CD4-positive, alpha-beta T cell treated with Interleukin-17A for 4 hours (primary cell): ENCODE measurements at places on chromosomes 5 and 9.

DNA sequence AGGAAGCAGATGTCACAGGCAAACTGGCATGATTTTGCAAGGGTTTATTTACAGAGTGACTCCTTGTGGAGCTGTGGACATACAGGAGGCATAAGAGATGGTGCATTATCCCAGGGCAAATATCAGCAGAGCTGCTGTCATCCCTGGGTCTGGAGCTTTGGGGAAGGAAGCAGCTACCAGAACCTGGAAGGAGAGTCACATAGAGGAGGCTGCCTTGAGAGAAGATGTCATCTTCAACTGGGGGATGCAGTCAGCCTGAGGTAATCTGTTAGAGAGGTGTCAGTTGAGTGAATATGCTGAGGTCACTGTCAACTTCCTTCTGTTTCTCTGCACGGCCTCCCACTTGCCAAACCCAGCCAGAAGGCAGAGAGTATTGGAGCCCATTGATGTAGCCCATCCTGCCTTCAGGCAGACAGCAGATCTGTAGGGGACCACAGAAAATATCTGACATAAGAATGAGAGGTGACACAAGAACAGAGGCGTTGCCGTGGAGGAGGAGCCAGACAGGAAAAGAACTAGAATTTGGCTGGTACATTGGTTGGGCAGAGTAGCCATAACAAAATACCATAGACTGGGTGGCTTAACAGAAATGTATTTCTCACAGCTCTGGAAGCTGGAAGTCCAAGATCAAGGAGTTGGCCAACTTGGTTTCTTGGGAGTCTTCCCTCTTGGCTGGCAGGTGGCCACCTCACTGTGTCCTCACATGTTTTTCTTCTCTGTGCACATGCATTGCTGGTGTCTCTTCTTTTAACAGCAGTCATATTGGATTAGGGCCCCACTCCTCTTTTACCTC lies 102.8 kb downstream of the SNX18 start:
- no peak for DNase-seq

DNA sequence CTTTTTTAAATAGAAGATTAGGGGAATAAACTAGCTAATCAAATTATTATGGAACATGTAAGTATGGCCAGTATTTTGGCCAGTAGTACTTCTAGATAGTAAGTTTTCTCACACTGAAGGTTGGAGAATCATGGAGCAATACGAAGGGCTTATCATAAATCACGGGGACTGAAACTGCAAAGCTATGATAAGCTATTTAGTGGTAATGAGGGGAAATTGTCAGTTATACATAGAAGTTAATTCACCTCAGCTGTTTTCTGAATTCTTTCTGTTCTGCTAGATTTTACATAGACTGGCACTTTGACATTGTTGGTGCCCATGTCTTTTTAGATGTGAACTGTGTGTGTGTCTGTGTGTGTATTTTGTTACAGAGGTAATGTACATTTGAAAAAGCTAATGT lies 34.5 kb upstream of the FAM151B start:
- DNase-seq = no peak

DNA sequence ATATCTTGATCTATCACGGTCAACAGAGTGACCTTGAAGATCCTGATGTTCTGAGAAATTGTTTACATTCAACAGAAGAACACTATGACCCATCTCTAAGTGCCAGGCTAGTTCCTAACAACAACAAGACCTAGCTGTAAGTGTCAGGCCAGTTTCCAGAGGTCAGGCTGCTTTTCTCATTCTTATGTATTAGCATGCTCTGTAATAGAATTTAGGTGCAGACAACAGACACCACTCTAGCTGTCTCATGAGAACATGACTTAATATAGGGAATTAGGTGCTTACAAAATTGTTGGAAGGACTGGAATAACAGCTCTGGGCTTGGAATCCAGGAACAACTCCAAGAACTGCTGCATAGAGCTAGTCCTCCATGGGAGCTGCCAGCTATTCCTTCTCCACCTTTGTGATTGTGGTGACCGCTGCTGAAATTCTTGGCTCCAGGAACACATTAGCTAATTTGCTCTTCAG lies 138.7 kb downstream of the SNX18 start:
- no peak for DNase-seq

- no peak for DNase-seq
Observed at GRCh38 chr5:96320797-96321196, 112.3 kb downstream of the PCSK1 start.

- no peak for DNase-seq
Observed at GRCh38 chr5:168048486-168048885, 243.0 kb upstream of the WWC1 start.

DNA sequence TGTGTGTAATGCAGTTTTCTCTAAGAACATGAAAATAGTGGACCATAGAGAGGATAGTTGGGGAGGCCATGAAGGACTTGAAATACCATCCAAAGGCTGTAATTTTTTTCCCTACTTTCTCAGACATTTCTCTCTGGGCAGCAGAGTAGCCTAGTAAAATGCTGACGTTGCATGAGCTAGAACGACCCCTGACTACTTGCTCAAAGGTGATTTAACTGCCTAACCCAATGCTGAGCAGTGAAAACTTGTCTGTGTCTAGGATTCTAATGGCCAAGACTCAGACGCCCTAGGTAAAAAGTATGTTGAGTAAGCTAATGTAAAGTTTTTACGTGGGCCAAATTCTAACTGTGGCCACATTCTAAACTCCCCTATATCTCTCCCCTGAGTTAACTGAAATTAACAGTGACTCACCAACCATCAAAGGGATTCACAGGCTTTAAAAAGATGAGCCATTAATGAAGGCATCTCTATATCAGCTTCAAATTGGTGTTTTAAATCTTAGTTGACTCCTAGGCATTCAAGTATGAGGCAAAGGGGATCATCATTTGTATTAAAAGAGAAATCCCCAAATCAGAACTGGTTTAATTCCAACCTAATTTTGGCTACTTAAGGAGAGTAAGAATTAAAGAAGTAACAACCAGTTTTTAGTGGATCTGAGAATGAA lies 121.0 kb upstream of the GAS1 start:
- DNase-seq = no peak

DNA sequence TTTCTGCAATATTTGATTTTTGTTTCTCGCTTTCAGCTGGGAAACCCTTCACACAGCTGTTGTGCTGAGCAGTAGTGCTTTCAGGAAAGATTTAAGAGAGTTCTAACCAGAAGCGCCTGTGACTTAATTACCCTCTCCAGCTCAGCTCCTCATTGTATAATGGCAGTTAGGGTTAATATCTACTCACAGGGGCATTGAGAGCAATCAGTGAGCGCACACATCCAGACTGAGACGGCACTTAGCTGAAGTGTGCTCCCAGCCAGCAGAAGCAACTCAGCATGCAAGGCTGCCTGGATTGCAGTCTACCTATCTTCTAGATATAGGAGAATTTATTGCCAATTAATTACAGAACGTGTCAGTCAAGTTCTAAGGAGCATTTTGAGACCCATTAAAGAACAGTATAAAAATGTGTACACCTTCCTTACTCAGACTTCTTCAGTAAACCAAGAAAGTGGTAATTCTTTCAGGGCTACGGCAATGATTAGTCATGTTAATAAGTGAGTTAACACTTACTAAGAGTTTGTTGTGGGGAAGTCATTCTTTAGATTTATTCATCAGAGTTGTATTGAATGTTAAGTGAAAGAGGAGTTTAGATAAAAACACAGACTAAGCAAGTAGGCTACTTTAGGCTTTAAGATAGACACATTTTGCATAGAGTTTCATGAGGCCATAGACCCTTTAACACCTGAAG lies 111.7 kb upstream of the PCAT7 start:
- DNase-seq = no peak

DNA sequence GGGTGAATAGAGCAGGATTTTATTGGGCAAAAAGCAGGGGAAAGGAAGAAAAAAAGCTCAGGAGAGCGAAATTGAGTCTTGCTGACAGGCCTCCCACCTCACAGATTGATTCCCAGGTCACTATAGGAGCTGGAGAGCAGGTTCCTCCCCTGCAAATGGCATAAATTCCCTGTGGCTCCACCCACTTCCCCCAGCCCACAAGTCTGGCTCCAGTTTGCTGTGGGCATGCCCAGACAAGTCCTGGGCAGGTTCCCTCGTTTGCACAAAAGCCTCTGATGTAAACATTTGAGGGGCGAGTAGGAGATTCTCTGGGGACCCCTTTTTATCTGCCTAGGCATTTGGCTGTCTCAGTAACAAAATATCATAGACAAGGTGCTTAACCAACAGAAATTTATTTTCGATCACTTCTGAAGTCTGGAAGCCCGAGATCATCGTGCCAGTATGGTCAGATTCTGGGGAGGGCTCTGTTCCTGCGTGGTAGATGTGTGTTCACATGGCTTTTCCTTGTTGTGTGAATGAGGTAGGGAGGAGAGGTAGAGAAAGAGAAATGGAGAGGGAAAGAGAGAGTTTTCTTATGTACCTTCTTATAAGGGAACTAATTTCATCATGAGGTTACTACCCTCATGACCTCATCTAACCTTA lies 614.5 kb downstream of the MAT2B start:
- no peak for DNase-seq

GRCh38 chr5:6419340-6419852 lies 29.3 kb upstream of the UBE2QL1 start:
- no peak for DNase-seq

GRCh38 chr5:139755892-139756671 lies 39.5 kb upstream of the PSD2 start:
- peak; percentile 19 for DNase-seq

- DNase-seq = no peak
Observed at GRCh38 chr9:75017378-75017777, 10.7 kb downstream of the CARNMT1 start.

GRCh38 chr9:108099854-108100253 lies 610.3 kb upstream of the KLF4 start:
- DNase-seq = no peak

GRCh38 chr5:123482258-123482657 lies 29.7 kb upstream of the CSNK1G3 start:
- no peak for DNase-seq

DNA sequence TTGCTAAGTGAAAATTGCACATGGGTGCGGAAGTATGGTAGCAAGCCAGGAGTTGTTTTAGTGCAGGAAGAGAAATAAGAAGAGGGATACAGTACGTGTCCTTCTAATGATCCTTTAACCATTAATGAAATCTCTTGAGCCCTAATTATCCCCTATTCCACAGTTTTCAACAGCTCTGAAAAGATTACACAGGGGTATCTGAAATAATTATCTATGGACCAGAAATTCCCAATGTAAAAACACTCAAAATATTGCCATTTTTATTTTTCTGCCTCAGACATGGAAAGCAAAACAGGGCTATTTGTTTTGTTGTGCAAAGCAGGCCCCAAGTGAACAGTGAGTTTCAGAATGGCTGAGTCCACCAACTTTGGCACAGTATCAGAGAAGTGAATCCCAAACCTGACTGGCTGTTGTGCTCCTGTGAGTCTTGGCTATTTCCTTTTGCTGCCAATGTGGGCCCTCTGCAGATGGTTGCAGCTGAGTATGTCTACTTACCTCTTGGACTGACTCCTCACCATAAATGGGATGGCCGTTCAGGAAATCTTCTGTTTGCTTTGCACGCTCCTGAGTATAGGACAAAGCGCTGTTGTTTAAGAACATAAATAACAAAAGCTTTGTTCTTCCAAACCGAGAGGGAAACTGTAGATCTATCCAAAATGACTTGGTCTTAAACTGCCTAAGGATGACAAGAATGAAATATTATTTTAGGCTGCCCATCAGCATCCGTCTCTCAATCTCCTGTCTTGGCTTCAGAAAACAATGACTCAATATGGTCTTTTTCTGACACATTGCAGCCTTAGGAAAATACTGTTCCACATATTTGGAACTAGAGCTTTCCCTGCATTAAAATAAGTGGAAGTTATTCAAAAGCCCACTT lies 204.1 kb downstream of the DEPDC1B start:
- DNase-seq = no peak

DNA sequence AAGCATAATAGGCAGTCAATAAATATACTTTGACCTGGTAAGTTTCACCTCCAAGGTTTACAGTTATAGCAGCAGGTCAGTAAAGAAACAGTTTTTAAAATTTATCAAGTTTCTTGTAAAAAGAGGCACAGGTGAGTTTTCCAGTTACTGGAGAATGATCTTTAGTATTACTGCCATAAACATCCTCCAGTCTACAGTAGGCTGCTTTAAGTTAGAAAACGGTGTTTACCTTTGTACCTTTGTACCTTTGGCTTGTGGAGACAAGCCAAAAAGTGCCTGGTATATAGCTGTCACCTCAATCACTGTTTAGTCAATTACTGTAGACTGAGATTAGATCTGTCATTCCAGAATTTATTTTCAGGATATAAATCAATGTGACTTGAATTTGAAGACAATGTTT lies 42.7 kb upstream of the SRFBP1 start:
- no peak for DNase-seq

- DNase-seq = no peak
Observed at GRCh38 chr5:125295405-125295872, 549.0 kb upstream of the ZNF608 start.

- no peak for DNase-seq
Observed at GRCh38 chr9:128765499-128765898, 6.2 kb downstream of the ZER1 start.

- DNase-seq = no peak
Observed at GRCh38 chr5:28403846-28404245, 1365.5 kb upstream of the CDH9 start.

- no peak for DNase-seq
Observed at GRCh38 chr9:126885131-126885641, 24.7 kb downstream of the ZBTB34 start.

GRCh38 chr5:169549453-169550100 lies 34.0 kb upstream of the SPDL1 start:
- DNase-seq = no peak

DNA sequence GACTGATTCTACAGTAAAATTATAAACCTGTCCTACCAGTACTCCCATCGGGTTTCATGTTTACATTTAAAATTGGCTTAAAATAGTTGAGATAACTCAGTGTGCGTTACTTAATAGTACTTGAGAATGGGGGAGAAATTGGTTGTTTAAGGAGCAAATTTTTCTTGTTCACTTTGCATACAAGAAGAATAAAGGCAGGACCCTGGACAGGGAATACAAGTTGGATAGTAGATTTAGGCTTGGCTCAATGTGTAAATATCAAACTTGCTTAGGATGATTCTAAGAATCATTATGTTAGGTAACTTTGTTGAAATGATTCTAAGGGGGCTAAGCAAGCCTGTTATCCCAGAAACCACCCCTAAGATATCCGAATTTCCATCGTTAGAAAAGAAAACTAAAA lies 448.4 kb upstream of the TLE4 start:
- DNase-seq = no peak

DNA sequence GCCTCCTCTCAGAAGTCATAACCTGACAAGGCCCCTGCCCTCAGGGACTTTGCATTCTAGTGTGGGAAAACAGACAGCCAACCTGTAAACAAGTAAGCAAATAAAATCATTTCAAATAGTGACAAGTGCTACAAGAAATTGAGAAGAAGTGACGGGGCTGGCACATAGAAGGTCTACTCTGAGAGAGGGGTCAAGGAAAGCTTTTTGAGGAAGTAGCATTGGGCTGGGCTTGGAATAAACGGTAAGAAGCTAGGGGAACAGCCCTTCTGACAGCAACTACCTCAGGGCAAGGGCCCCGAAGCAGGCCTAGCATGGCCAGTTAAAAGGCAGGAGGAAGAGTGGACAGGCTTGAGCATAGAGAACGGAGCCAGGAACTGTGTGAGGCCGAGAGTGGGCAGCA lies 4.8 kb upstream of the SLC2A8 start:
- DNase-seq = no peak
